NCI-H2171 treated with DMSO at 0.1 percent for 48 hours (cell line): ENCODE measurements at places on chromosomes 6 and 20.

DNA sequence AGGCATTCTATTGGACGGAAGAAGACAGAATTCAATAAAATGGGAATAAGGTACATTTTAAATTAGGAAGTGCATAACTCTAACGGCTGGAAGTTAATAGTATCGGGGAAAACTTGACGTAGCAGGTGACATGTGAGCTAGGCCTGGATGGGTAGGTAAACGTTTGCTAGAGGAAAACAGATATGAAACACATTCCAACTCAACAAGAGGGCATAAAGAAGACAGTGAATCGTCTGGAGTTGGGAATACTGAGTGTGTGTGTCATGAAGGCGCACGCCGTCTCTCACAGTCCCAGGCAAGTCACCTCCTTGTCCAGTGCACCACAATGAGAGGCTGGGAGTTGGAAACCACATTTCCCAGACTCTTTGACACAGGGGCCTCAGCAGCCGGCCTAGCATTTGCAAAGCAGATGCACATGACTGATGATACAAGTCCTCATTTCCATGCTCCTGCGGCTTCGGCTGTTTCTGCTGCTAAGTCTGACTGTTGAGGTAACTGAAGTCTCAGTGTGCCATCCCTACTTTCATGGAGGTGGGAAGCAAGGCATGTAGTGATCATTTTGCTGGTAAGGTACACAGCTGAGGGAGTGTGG, 16.5 kb upstream of the NHSL1 start:
- DNase-seq = no peak

GRCh38 chr6:13331516-13332348, 3.4 kb upstream of the TBC1D7 start:
- DNase-seq = peak; percentile 49

GRCh38 chr20:18005170-18005989, 36.6 kb downstream of the MGME1 start:
- no peak for DNase-seq

DNA sequence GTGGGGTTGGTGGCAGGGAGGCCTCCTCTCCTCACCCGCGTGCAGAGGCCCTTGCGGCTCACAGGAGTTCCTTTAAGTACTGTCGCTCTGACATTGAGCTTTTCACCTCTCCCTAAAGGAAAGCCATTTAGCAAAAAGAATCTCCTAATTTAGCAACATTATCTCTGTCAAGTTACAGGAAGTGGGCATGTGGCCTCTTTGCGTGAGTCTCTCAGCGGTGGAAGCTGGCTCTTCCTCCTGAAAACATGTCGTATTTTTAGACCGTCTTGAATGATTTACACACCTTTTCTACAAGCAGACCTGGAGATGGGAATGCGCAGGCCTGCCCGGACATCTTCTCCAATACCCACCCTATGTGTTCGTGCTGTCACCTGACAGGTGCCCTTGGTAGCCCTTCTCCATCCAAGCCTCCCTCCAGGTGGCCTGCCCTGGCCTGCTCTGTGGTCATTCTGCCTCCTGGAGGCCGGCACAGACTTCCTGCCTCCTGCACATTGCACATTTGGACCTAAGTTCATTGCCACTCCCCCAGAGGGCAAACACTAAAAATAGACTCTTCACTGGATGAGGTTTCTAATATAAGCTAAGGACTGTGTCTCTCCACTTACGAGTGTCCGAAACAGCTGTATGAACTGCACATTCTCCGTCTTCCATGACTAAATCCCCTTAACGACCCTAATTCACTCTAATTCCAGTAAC, 18.5 kb upstream of the PHACTR3 start:
- no peak for DNase-seq

DNA sequence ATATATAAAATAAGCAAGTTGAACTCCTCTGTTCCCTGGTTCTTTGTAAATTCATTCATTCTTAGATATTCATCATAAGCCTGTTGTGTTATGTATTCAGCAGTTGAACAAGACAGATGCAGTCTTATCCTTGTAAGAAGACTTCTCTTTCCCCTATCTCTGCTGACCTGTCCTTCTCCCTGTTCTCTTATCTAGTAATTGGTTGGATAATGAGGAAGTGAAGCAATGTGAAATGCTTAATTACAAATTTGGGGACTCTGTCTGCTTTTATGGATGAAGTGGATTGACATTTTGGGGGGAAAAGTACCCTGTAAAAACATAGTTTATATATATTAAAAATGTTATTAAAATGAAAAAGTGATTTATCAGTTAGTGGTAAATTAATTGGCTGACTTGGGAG, 37.0 kb downstream of the CDKAL1 start:
- DNase-seq = no peak

GRCh38 chr6:129890701-129891100, 29.6 kb upstream of the TMEM244 start:
- DNase-seq = no peak
